Fibroblast of upper back skin (primary cell): ENCODE measurements at places on chromosomes 1 and 21.

DNA sequence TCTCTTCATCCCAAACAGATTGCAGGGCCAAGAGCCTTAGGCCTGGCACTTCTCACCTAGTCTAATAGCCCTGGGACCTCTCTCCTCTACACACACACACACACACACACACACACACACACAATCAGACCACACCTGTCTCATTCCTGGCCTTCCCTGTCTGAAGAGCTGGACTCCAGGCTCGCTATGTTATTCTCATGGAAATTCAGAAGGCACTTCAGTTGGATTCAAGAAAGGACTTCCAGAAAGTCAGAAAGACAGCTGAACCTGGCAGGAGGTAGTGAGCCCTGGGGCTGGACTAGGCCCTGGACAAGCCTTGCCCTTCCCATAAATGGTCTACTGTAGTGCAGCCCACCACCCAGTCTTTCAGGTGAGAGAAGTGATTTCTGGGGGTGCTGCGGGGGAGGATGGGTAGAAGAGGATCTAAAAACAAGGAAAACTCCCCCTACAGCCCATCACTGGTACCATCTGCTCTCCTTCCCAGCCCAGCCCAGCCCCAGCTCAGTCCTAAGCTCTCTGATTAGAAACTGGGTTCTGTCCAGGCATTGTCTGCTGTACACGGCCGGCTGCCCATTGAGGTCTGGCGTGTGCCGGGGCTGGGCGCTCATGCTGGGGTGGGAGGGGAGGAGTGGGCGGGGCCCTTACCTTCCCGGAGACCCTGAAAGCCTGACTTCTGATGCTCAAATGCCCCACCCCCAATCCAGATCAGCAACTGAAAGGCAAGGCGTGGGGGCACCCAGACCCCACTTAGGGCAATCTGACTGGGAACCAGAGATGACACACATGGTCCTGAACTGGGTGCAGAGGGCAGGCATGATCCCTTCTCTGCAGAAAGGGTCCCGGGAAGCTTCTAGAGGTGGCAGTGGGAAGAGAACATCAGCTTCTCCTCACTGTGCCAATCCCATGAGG lies 2.5 kb downstream of the KIF21B start:
- peak; percentile 18 for DNase-seq

GRCh38 chr1:29868944-29869343 lies 632.6 kb downstream of the PTPRU start:
- DNase-seq: no peak

DNA sequence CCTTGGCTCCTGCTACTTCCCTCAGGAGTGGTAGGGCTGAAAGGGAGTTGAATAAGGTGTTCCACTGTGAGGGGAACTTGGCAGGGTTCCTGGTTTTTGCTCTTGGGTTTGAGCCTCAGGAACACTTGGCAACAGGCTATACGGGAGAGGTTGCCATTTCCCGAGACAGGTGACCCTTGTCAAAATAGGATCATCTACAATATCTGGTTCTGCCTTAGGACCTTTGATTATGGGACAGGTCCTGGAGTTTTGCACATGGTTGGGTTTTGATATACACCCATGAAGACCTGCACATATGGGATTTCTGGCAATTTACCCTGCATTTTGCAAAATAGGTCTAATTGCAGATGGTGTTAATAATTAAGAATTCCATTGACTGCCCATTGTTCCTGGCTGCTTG lies 31.1 kb downstream of the YY1AP1 start:
- no peak for DNase-seq

DNA sequence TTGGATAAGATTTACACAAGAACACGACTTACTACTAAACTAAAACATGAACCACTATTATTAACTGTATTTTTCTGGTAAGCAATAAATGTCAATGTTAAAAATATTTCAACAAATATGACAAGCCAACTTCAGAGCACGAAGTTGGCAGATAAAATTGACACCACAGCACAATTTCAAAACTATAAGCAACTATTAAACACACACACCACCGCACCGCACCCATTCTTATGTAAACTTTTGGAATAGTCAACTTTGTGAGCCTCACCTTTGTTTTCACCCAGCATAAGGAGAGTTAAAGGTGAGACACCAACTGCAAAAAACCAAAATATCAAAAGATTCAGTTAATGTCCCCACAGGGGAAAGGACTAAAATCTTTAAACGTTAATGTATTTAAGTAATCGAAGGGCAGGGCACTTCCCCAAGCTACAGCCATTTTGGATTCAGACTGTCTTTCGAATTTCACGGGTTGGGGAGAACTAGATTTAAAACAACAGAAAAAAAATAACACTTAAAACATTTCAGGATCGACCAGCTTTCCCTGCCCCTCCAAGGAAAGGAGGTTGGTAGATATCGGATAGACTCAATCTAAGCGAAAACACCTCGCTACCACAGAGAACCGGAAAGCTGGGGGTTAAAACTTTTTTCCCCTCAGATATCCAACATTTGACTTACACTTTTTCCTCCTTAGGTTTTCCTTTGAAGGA lies 872 bp downstream of the GPBP1L1 start:
- DNase-seq: no peak

GRCh38 chr1:220886470-220887201 lies 7.4 kb downstream of the HLX start:
- DNase-seq: no peak

DNA sequence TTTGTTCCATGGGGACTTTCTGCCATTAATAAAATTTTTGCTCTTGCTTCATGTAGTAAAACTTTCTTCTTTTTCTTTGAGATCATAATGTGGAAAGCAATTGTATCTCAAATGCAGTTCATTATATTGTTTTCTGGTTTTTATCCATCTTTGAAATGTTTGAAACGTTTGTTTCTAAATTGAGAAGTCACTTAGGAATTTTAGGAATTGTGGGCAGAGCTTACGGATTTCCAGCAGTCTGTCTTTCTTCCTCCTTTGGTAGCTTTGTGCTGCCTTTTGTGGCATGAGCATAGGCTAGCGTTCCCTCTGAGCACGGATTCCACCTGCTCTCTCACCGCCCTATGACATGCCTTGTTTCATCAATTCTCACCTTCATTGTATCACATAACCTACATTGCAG lies 2.9 kb upstream of the ST6GALNAC5 start:
- peak; percentile 50 for DNase-seq

- no peak for DNase-seq
Measured at GRCh38 chr21:33418691-33419090, 15.5 kb downstream of the IFNGR2 start.

DNA sequence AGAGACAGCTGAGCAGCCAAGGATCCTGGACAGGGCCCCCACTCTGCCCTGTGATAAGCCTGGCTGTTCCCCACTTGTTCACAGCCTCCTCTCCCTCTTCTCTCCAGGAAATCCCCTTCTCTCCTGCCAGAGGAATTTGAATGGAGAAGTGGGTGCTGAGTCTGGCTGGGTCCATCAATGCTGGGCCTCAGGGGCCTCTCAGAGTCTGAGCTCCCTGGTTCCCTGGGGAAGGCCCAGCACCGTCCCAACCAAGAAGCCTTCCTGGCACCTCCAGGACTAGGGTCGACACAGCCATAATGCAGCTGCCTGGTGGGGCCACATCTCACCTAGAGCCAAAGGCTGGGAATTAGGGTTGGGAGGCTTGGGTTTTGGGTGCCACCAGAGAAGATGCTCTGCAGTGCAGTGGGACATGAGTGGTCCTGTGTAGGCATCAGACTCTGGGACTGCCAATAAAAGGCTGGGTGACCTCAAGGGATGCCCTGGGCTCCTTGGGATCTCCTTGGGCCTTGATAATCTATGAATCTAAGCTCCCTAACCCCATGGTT lies 2.5 kb downstream of the MYBPH start:
- no peak for DNase-seq

GRCh38 chr1:158819461-158820443 lies 11.4 kb upstream of the MNDA start:
- no peak for DNase-seq

DNA sequence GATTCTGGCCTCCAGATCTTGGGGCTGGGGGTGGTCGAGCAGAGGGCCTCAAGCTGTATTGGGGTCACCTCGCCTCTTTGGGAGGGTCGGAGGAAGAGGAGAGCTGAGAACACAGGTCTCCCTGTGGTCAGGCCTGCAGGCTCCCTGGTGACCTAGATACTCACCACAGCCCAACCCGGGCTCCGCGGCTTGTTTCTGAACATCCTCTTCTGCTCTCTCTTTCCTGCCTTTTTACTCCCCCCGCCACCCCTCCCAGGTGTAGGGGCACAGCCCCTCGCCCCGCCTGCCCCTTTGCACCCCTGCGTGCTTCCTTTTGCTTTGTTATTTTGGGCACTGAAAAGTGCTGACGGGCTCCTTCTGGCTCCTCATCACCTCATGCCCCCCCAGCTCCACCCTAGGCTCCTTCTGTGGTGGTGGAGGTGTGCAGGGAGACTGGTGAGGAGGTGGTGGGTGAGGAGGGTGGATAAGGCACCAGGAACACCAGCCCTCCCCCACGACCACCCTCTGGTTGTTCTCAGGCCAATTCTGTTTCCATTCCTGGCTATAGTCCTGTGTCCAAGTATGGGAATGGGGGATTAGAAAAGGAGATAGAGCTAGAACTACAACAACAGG lies 10.6 kb upstream of the LINGO4 start:
- no peak for DNase-seq

- DNase-seq: no peak
Measured at GRCh38 chr1:4617506-4617905, 36.9 kb upstream of the AJAP1 start.

DNA sequence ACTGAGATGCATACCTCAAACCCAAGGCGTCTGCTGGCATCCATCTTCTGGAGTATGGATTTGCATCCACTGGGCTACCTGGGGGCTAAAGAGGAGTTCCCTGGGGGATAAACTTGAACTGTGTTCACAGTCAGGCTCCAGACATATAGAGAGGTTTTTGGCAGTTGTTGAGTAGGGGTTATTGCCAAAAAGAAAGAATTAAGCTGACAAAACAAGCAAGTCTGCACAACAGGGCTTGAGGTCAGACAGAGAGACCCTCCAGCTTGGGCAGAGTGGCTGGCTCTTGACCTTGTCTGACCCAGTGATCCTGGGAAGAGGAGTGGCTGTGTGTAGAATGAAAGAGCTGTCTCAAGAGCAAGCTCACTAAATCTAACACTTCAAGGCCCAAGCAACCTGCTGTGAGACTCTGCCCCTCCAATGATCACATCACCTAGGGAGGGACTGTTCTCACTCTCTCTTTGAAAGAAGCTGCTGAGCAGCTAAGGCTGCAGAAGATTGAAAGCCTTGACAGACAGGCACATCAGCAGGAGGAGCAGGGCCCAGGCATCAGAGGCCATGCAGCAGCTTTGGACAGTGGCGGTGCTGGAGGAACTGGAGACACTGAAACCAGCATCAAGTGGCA lies 61.5 kb downstream of the SYT2 start:
- no peak for DNase-seq

DNA sequence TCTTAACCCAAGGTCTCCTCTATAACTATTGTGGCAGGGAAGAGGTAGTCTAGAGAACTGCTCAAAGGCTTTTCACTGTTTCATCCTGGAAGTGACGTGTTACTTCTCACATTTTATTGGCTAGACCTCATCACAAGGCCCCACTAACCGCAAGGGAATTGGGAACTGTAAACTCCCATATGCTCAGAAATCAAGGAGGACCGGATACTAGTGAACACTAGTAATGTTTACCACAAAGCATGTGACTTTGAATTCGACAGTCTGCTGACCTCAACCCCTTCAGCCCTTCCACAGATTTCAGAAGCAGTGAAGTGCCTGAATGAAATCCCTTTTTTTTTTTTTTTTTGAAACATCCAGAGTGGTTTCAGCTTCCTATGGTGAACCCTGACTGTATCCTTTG lies 3.4 kb upstream of the EEIG2 start:
- DNase-seq: no peak

DNA sequence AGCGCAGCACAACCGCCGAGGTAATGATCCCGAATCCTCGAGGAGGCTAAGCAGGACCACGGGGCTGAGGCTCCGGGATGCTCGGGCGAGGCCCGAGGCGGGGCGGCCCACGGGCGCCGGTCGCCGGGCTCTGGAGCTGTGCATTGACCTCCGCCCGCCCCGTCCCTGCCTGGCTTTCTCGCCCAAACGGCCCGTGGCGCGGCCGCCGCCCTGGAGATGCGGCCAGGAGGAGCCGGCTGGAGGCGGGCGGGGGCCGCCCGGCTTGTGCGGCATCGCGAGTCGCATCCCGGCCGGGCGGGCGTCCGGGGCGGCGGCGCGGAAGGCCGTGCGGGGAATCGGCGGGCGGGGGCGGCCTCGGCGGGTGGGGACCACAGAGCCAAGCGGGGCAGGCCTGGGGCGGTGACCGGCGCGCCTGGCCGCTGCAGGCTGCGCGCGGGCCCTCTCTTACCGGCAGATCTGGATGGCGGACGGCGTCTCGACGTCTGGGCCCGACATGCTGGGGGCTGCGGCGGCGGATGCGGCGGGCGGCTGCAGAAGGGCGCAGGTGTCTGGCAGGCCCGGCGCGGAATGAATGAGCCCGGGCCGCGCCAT lies 663 bp downstream of the ACOT7 start:
- DNase-seq: no peak
